ENCODE measurements at places on chromosomes 11 and 22.

- peak; percentile 17 for DNase-seq
Observed at GRCh38 chr11:65438257-65439151, 15.9 kb downstream of the NEAT1 start.

- no peak for DNase-seq
Observed at GRCh38 chr11:116422556-116422955, 350.2 kb downstream of the BUD13 start.

GRCh38 chr11:127640561-127641451 is 640.2 kb upstream of the KIRREL3 start:
- no peak for DNase-seq

DNA sequence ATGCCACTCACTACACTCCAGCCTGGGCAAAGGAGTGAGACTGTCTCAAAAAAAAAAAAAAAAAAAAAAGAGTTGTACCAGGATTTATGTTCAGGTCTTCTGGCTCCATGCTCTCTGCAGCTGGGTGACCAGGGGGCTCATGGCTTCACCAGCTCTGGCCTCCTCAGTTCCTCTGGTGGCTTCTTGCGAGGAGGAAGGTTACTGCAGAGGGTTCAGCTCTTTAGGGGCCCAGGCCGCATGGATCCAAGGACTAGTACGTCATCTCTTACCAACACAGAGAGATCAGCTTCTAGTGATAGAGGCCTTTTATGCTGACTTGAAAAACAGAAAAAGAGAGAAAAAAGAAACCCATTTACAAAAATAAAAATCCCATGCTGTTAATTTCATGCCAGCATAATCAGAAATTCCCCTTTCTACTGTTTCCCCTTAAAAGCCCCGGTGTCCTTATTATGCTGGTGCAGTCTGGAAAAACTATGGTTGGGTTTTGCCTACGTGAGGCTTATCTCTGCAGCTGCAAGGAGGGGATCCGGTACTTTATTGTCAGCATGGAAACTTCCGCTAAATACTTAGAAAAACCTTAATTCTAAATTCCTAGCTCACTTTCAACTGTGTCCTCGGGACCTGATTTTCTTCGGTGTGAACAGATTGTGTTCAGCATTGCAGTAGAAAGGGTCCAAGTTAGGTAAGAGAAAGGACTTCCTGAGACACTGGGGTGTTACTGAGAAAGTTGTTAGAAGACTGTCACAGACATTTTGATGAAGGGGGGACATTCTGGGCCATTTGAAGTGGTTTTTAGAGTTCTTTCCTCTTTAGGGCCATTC is 13.7 kb downstream of the ZBTB16 start:
- DNase-seq: no peak

DNA sequence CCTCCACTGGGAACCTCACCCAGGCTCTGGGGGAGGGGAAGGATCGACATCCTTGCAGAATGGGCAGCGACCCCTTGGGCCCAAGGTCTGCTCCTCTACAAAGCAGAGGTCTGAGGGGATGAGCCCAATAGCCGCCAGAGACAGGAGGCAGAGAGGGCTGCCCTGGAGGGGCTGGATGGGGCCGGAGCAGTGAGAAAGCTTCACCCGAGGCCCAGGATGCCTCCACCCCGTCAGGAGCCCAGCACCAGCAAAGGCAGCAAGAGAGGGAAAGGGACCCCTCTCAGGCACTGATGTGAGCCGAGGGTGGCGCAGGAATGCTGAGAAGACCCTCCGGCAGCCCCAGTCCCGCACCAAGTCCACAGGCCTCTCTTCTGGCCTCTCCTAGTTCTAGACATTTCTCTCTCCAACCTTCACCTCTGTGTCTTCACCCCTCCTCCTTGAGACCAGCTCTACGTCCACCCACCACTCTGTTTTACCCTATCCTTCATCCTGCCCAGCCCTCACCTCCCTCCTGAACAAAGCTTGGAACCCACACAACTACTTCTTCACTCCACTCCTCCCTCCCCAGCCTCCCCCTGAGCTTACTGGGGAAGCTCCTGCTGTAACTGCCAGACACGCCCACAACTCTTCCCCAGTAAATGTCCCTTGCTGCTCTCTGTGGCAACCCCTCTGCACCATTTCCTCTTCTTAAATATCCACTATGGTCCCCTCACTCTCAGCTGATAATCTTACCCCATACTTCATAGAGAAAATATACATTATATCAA is 131.9 kb downstream of the MPPED1 start:
- DNase-seq: no peak

GRCh38 chr11:6241316-6241715 is 2.4 kb downstream of the CNGA4 start:
- DNase-seq: no peak

Measured in CD4-positive, alpha-beta T cell treated with Interleukin-21 for 1 hour (primary cell).